ENCODE measurements at places on chromosomes 16 and 17.
A peak's percentile ranks its signal among the peaks of the same experiment; 100 is the strongest.

GRCh38 chr16:51464996-51465395 is 313.9 kb upstream of the SALL1 start:
- DNase-seq: peak; percentile 48

- DNase-seq: no peak
These were observed 5.2 kb downstream of the NAGLU start for GRCh38 chr17:42541041-42541833.

DNA sequence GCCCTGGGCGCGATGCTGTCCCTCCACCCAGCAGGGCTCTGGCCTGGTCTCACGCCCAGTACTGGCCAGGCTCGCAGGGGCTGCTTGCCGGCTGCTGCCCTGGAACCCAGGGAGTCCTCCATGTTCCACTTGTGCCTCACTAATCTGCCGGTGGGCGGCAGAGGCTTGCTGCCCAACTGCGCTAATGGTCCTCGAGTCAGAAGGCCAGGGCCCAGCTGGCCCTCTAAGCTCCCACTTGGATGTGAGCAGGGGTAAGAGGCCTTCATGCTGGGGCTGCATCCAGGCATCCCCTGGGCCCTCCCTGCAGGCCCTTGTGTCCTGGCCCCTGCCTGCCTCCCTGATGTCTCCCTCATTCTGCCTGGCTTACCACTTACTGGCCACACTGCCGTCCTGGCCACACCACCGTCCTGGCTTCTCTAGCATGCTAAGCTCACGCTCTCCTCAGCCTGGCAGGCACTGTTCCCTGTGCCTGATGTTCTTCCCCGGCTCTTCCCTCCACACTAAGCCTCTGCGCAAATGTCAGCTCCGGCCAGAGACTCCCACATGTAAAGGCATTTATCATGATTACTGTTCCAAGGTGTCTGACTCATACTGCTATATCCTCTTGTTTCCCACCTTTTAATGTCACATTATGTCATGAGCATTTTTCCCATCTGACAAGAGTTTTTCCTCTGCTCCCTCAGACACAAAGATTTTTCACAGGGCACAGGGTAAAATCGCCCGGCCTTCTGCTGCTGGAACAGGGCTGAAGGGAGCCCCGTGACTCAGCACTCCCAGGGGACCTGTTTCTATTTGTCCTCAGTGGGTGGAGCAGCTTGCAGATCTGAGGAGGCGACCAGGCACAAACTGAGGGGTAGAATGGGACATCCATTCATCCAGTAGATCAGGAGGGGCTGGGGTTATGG is 15.9 kb downstream of the B9D1 start:
- peak; percentile 90 for DNase-seq

- DNase-seq: no peak
These were observed 7.8 kb downstream of the CCDC200 start for GRCh38 chr17:43220511-43221125.

DNA sequence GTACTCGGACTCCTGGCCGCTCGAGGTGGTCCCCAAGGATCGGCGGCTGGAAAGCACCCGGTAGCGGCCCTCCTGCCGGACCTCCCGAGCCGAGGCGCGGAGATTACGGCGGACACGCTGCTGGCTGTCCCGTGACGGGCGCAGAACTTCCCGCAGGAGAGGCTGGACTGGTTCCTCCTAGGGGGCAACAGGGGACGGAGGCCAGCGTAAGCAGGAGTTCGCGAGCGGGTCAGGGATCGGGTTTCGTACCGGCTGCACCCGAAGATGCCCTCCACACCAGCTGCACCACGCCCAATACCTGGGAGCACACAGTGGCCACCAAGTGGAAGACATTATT is 341 bp downstream of the SLC7A6OS start:
- no peak for DNase-seq

DNA sequence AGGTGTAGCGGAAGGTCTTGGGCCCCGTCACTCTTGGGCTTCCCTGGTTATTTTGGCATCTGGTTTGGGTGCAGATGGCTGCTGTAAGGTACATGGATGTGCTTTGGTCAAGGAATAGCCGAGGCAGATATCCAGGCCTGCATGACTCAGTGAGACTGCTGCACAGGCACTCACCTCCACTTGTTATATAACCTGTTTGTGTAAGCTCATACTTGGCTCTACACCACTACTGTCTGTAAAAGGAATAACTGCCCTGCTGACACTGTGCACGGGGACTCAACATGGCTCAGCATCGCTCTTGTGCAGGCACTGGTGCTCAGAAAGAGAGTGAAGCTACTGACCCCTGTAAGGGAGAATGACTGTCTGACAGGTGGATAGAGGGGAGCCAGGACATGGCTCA is 42.3 kb upstream of the ARL4D start:
- no peak for DNase-seq

- DNase-seq: no peak
These were observed 4.5 kb upstream of the TCAP start for GRCh38 chr17:39660397-39661385.

DNA sequence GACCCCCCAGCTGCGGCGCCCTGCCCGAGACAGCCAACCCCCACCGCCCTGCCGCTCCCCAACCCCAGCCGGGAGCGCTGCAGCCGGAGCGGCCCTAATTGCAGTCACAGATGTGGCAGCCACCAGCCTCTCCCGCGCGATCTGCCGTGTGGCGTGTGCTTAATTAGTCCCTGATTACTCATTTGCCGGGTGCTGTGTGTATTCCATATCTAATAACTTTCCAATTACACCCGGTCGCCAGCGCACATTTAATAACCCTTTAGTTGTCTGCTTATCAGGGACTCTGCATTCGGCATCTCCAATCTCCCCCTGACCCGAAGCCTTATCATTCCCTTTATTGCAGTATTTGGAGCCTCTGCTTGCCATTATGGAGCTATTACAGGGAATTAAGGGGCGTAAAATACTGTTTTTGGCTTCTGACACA is 236.7 kb upstream of the CIBAR2 start:
- DNase-seq: no peak

DNA sequence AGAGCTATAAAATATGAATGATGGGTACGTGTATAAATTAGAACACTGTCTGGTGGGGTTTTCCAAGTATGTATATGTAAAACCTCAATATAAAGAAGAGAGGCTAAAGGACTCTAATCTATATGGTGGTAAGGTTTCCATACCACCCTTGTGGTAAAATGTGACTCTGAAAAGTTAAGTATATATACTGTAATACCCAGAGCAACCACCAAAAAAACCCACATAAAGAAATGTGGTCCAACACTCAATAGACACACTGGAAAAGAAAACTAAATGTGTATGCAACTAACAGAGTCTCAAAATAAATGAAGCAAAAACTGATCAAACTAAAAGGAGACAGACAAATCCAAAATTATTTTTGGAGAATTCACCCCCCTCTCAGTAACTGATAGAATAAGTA is 72.2 kb downstream of the XPO6 start:
- DNase-seq: no peak

DNA sequence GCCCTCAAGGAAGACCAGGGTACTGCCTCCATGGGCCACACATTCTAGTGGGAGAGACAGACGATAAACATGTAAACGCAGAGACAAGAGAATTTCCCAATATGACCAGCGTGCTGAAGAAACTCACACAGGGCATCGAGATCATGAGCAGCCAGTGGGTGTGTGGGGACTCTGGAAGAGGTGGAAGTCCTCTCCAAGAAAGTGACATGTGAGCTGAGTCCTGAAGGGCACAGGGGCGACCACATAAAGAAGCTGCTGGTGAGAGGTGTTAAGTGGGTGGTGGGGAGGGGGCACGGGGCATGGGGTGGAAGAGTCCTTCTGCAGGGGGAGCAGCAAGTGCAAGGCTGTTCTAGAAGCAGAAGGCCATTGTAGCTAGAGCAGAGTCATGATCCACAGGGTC is 21.0 kb upstream of the RAP1GAP2 start:
- no peak for DNase-seq

DNA sequence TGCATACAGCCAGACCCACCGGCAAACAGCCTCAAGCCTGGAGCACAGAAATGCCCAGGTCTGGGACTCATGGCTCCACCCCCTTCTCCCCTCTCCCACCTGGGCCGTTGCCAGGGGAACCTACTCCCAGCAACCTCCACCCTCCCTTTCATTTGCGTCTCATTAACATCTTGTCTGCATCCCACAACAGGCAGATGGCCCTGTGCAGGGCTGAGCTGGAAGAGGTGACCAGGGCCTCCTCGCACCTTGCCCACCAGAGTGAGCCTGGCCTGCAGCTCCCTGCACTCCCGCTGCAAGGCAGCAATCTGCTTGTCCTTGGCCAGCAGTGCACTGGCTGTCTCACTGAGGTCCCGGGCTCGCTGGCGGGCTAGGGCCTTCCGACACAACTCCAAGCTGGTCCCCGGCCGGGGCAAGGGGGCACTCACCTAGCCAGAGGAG is 3.3 kb downstream of the TSPOAP1 start:
- no peak for DNase-seq

DNA sequence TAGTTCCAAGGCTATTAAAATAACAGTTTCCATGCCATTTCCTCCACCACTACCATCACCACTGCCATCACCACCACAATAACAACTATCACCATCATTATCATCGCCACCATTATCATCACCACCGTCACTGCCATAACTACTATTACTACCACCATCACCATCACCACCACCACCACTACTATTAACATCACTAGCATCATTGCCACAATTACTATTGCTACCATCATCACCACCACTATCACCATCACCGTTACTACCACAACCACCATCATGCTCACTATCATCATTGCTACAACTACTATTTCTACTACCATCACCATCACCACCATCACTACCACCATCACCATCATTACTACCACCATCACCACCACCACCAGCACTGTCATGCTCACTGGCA is 185.9 kb upstream of the MAF start:
- no peak for DNase-seq

DNA sequence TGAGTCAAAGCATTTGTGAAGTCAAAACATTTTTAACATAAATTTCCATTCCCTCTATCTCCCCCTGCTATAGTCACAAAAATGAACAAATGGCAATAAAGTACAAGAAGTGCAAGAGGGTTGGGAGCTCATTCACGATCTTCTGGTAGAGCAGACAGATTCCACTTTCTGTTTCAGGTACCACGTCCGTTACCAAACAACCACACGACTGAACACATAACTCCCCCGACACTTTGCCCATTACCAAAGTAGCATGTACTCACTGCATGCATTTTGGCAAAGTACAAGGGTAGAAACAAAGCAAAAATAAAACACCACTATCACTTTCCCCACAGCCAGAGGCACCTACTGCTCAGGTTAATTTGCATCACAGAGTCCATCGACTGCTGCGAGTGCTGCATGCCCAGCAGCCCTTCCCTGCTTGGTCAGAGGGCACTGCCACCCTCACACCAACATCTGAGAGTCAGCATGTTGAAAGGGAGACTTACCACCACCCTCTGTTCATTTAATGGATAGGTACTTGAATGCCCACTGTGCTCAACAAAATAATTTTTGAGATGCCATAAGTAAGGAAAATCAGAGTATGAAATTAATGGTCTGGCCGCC is 150.3 kb upstream of the AXIN2 start:
- DNase-seq: no peak

- DNase-seq: no peak
These were observed 51.8 kb upstream of the CDC42EP4 start for GRCh38 chr17:73363442-73364154.
